ENCODE measurements at places on chromosomes 7 and 10. TPM values are rescaled to one million over a fixed set of nuclear protein-coding genes. Genes with fewer than 3 reads are reported as not detected.

GRCh38 chr7:129610709-129611245, 743 bp upstream of the NRF1 start:
- no peak for DNase-seq

GRCh38 chr10:100339236-100339635, 7.8 kb upstream of the SCD start:
- DNase-seq = no peak

DNA sequence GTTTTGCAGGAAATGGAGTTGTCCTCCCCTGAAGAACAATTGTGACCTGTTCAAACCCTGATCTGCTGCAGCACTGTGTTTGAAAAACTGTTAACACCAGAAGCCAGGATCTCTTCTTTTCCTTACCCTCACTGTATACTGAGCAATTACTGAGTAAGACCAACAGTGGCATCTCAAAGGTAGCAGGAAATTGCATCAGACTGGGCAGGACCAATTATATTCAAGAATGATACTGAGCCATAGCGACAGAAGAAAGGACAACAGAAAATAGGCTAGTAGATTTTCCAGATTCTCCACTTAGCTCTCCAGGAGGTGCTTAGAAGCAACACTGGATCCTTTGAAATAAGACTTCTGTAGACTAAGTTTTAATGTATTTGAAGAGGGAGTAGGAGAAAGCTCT, 57.4 kb upstream of the INHBA start:
- DNase-seq = no peak

GRCh38 chr10:118978316-118978997, 51.1 kb upstream of the NANOS1 start:
- DNase-seq = no peak

GRCh38 chr10:598415-599170, 90.9 kb downstream of the DIP2C start:
- no peak for DNase-seq

The ANAPC16 gene
- total RNA-seq = 72.1 TPM

GRCh38 chr10:36209480-36209879, 567.4 kb upstream of the FZD8 start:
- DNase-seq = no peak

- no peak for DNase-seq
Observed at GRCh38 chr7:139091677-139091996, 17.9 kb downstream of the ZC3HAV1 start.

DNA sequence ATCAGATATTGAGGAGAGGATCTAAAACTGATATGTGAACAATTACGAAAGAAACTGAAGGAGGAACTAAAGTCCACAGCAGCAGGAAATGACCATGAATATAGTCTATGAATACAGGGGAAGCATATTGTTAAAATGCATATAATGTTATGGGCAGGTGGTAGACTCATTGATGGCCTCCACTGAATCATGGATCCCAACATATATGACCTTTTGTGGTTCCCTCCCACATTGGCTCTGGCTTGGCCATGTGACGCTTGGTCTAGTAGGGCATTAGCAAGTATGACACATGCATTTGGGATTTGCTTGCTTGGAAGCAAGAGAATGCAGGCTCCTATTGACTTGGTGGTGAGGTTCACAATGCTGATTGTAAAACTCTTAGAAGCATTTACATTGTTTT, 55.2 kb upstream of the RAB18 start:
- no peak for DNase-seq

The SKIDA1 gene
- 2.4 TPM for total RNA-seq

DNA sequence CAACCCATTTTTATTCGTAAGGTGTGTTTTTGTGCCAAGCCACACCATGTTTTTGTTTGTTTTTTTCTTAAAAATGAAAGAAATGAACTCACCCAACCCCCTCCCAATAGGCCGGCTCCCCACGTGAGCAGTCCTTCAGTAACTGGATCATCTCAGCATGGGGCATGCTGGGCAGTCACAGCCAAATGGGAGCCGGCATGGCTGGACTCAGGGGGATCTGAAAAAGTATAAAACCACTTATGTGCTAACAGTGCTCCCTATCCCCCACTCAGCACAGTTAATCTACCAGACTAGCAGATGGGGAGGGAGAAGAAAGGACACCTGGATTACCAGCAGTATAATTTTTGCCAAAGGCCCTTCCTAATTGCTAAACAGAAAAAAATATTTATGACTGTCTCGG, 39.3 kb downstream of the BAZ1B start:
- no peak for DNase-seq

The UCN3 gene
- 1.4 TPM for total RNA-seq

DNA sequence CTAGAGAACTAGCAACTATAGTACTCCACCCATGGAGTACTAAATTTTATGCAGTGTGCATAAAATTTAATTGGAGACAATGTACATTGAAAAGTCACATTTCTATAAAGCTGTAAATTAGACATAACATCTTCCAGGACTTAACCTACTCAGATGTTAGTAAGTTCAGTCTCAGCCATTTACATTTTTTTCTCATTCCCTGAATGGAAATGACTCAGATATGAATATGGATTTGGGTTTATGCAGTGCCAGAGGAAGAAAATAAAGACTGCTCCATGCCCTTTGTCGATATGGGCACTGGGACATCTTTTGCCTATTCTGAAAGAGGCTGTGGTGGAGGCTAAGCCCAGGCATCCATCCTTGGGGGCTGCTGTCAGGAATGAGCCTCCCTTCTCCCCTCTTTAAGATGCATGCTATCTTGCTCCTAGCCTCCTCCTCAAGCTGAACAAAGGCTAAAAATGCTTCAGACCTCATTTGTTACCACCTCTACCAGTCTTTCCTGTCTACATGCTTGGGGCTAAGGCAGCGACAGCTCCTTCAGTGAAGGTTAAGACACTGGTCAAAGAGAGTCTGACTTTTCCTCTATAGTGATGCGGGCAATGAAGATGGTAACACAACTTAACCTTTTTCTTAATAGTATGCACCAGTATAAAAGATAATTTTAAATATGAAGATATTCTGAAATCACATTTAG, 486.8 kb upstream of the ANKRD30A start:
- DNase-seq = no peak

- DNase-seq = peak; percentile 80
Observed at GRCh38 chr10:121927318-121927840, 452 bp downstream of the ATE1 start.

GRCh38 chr7:27759491-27759890, 19.5 kb downstream of the TAX1BP1 start:
- DNase-seq = no peak

- no peak for DNase-seq
Observed at GRCh38 chr10:44659320-44659719, 251.8 kb upstream of the TMEM72 start.

GRCh38 chr7:47221826-47222225, 360.1 kb downstream of the TNS3 start:
- no peak for DNase-seq

- DNase-seq = no peak
Observed at GRCh38 chr10:88874281-88874680, 5.8 kb upstream of the STAMBPL1 start.

GRCh38 chr10:46293832-46294640, 7.2 kb downstream of the ANTXRL start:
- DNase-seq = no peak

The PCBD1 gene
- 86.7 TPM for total RNA-seq

- DNase-seq = no peak
Observed at GRCh38 chr10:75940742-75941141, 509.3 kb downstream of the LRMDA start.

The GNA12 gene
- total RNA-seq = 21.7 TPM

DNA sequence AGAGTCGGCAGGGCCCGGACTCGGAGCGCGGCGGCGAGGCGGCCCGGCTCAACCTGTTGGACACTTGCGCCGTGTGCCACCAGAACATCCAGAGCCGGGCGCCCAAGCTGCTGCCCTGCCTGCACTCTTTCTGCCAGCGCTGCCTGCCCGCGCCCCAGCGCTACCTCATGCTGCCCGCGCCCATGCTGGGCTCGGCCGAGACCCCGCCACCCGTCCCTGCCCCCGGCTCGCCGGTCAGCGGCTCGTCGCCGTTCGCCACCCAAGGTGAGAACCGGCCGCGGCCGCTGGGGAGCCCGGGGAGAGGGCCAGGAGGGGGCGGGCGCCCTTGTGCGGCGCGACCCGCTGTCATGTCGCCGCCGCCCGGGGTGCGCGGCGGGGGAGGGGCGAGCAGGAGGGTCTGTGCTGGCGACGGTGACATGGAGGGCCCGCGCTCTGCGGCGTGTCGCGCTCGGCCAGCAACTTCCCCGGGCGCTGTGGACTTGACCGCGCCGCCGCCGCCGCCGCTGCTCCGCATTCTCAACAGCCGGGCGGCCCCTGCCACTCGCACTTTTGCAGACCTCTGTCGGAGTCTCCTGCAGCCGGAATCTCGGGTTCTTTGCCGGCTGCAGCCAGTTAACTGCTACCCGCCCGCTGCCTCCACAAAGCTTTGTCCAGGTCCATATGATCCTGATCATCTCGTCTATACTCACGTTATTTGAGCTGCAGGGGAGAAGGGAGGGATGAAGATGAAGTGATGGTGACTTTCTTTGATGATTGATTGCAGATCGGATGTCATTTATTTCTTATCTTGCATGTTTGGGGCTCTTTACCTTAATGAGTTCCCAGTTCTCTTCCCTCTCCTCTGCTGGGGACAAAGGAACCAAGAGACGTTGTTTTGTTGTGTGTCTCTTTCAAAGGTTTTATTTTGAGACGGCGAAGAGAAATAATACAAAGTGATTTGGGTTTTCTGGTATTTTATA, 869 bp downstream of the TRIM24 start:
- DNase-seq = peak; percentile 77

DNA sequence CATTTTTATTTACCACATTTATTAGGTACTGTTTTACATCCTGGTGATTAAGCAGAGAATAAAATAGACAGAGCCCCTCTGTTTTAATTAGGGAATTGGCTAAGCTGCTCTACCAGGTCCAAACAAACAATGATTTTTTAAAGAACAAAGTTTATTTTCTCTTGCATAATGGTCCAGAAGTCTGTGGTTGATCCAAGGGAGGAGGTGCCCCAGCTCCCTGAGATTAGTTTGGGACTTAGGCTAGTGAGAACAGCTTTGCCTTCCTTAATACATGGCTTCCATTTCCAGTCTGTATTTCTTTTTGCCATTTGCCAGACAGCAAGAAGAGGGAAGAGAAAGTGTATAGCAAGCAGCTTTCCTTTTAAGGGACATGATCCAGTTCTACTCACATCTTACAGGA, 2.9 kb upstream of the MIOS start:
- DNase-seq = no peak

- DNase-seq = no peak
Observed at GRCh38 chr7:90532231-90532929, 62.9 kb downstream of the PTTG1IP2 start.

DNA sequence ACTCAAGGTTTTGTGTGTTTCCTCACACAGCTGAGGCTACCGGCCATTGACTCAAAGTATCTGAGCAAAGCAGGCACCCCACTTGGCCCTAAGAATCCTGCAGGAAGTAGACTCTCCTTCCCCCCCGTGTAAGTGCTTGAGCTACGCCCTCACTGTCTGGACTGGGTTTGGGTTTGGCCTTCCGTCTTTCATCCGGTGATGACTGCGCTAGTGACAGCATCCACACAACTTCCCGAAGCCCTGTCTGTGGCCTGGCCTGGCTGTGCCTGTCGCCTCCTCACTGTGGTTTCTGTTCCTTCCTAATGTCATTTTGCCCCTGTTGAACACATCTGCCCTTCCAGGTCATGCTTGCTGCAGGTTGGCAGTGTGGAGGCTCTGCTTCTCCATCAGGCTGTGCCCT, 14.5 kb downstream of the C7orf57 start:
- no peak for DNase-seq

DNA sequence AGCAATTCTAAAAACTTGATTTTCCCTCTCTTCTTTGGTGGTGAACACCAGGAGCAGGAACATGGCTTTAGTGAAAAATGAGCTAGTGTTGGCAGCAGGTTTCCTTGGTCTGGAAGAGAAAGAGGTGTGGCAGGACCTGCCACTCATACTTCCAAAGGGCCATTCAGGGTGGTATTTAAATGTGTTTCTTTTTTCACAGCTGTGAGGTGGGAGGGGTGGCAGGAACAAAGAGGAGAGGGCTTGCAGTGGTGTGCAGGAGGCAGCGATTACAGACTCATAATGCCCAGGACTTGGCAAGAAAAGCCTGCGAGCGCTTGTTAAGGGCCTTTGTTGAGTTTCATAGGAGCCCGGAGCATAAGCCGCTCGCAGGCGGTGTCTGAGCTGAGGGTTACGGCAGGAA, 36.8 kb downstream of the WIPF3 start:
- no peak for DNase-seq

DNA sequence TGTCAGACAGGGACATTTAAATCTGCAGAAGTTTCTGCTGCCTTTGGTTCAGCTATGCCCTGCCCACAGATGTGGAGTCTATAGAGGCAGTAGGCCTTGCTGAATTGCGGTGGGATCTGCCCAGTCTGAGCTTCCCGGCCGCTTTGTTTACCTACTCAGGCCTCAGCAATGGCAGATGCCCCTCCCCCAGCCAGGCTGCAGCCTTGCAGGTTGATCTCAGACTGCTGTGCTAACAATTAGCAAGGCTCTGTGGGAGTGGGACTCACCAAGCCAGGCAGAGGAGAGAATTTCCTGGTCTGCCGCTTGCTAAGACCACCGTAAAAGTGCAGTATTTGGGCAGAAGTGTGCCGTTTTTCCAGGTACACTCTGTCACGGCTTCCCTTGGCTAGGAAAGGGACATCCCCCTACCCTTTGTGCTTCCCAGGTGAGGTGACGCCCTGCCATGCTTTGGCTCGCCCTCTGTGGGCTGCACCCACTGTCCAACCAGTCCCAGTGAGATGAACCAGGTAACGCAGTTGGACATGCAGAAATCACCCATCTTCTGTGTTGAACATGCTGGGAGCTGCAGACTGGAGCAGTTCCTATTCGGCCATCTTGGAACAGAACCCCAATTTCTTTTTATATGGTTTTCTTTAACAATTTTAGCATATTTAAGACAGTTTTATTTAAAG, 28.4 kb upstream of the VWDE start:
- DNase-seq = no peak

DNA sequence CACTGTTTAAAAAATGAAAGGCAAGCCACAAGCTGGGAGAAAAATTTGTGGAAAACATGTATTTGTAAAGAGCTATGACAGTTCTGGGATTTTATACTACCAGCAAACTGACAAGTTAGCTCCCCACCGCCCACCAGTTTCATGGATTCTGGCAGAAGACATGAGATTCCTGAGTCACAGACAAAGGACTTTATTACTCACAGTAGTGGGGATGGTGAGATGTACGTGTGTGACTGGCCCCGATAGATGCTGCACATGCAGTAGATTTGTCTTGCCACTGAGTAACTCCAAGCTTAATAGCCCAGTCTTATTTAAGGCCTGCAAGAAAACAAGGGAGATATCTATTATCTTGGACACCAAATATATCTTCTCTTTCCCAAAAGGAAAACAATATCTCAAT, 281.7 kb downstream of the AHR start:
- no peak for DNase-seq

- no peak for DNase-seq
Observed at GRCh38 chr7:18996583-18996982, 120.9 kb downstream of the TWIST1 start.

All from mucosa of descending colon (tissue), 3 donors.